Endodermal cell (in vitro differentiated cells): ENCODE measurements at places on chromosomes 5 and 9. TPM values are rescaled to one million over a fixed set of nuclear protein-coding genes. Genes with fewer than 3 reads are reported as not detected.

GRCh38 chr5:81717860-81718259 is 33.0 kb downstream of the SSBP2 start:
- H3K27me3 ChIP-seq = no peaks in the 10 kb centered on the region
- no peak overlapping the region for H3K27ac ChIP-seq
- H3K4me1 ChIP-seq = peaks cover 10% of the 10 kb centered on the region
- peak overlapping the region; percentile 43 for H3K4me3 ChIP-seq
- DNase-seq = no peak

- no peak overlapping the region for H3K4me3 ChIP-seq
- H3K27ac ChIP-seq = no peak overlapping the region
- peaks cover 13% of the 10 kb centered on the region for H3K4me1 ChIP-seq
- H3K36me3 ChIP-seq = no peaks in the 10 kb centered on the region
- H3K27me3 ChIP-seq = no peaks in the 10 kb centered on the region
Measured at GRCh38 chr9:19155106-19155935, 28.0 kb upstream of the PLIN2 start.

DNA sequence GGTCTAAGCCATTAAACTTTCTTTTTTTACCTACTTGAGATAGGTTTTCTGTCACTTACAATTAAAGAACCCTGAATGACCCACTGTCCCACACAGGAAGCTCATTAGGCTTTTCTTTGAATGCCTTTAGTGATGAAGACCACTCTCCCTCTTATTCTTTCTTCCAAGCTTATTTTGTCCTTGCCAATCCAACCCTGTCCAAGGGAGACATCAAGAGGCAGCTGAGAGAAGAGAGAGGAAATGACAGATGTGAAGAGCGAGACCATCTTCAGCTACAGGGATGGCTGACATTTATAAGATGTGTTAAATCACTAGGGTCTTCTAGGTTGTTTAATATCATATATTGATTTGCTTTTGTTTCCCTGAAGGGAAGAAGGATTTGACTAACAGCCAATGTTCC is 133.5 kb downstream of the FAM114A2 start:
- no peak for DNase-seq
- no peaks in the 10 kb centered on the region for H3K36me3 ChIP-seq
- no peaks in the 10 kb centered on the region for H3K27me3 ChIP-seq
- H3K4me1 ChIP-seq = no peaks in the 10 kb centered on the region
- H3K4me3 ChIP-seq = no peak overlapping the region

DNA sequence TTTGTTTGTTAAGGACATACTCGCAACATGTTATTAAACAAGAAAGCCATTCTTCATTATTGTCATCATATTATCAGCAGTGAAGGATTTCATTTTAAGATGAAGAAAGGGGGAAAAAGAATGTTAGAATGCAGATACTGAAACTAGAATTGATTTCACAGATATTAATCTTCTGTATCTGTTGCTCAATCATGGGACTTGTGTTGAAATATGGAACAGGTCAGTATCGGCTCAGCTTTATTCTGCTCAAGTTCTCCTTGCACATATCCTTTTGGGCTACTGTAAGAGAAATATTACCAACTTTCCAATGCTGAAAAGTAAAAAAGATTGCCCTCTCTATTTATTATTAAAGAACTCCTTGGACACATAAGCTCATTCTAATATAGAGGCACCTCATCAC is 13.8 kb upstream of the ANXA1 start:
- no peaks in the 10 kb centered on the region for H3K4me1 ChIP-seq
- no peak for DNase-seq
- no peak overlapping the region for H3K4me3 ChIP-seq
- no peak overlapping the region for H3K27ac ChIP-seq

DNA sequence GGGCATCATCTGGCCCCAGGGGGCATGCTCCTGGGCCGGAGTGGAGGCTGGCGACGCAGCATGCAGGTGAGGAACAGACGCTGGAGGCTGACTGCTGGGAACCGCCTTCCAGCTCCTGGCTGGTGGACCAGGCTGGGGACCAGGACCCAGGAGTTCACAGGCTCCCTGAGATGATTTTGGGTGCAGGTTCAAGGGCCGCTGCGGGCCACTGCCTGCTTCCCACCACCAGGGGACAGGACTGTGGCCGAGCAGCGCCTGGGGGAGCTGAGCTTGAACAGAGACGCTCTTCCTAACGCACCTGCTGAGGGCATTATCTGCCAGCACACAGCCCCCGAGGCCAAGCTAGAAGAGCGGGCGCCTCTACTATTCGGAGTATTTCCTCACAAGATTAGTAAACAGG is 132.1 kb upstream of the RAPGEF1 start:
- peak; percentile 73 for DNase-seq
- no peak overlapping the region for H3K4me3 ChIP-seq

- H3K27me3 ChIP-seq = no peaks in the 10 kb centered on the region
- no peaks in the 10 kb centered on the region for H3K4me1 ChIP-seq
- H3K4me3 ChIP-seq = no peak overlapping the region
- DNase-seq = no peak
Measured at GRCh38 chr5:121031491-121031890, 567.4 kb downstream of the PRR16 start.

Gene FBN2
- total RNA-seq = 94.1 to 215 TPM (median 212 TPM) in 3 replicates
